HAP-1 (cell line): ENCODE measurements at places on chromosomes 2 and 18.

- DNase-seq: no peak
Observed at GRCh38 chr2:3678212-3678611, 20.2 kb downstream of the ALLC start.

DNA sequence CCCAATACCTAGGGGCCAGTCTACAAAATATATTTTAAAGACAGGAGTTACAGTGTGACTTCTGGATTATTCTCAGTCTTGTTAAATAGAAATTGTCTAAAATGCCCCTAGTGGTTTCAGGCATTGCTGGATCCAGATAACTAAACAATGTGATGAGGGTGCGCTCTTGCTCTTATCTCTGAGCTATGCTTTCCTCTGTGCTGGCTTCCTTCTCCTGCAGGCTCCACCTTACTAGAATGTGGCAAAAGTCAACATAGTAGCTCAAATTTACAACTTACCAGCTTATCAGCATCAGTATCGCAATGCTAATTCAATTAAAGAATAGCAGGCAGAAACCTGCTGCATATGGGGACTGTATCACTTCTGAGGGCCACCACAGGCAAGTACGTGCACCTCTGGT is 61.3 kb upstream of the RNU4ATAC start:
- no peak for DNase-seq

DNA sequence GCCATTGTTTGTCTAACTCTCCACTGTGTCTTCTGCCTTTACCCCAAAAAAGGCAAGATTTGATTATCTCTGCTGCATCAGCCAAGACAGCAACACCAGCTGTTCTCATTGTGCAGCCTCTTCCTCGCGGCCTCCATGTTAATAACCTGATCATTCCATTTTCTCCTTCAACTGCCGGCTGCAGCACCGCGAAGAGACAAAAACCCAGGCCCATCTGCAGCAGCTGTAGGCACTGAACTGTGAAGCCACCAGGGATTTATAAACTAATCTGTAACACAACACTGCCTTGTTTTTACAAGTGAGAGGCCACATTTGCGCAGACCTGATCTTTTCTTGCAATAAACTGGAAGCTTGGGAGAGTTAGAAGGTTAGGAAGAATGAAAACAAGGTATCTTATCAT is 147.8 kb downstream of the SATB2 start:
- DNase-seq: no peak

DNA sequence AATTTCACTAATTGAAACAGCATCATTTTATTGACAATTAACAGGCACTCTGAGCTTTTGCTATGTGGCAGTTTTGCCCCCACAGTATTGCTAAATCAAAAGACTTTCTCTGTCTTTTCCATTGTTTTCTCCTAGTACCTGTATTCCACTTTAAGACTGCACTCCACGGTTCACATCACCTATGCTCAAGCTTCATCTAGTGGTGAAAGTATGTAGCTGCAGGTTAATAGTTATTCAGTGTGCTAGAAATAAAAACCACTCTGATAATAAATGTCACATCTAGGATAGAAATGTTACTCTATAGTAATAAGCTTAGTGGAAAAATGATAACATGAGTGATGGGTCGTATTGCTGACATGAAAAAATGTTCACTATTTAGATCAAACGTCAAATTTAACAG is 24.6 kb downstream of the ARL6IP6 start:
- no peak for DNase-seq

- DNase-seq: no peak
Observed at GRCh38 chr2:24791452-24791851, 1.7 kb downstream of the PTRHD1 start.

GRCh38 chr2:70498054-70498453 is 55.6 kb downstream of the TGFA start:
- DNase-seq: no peak

- DNase-seq: no peak
Observed at GRCh38 chr2:157251932-157252331, 5.6 kb upstream of the GALNT5 start.

DNA sequence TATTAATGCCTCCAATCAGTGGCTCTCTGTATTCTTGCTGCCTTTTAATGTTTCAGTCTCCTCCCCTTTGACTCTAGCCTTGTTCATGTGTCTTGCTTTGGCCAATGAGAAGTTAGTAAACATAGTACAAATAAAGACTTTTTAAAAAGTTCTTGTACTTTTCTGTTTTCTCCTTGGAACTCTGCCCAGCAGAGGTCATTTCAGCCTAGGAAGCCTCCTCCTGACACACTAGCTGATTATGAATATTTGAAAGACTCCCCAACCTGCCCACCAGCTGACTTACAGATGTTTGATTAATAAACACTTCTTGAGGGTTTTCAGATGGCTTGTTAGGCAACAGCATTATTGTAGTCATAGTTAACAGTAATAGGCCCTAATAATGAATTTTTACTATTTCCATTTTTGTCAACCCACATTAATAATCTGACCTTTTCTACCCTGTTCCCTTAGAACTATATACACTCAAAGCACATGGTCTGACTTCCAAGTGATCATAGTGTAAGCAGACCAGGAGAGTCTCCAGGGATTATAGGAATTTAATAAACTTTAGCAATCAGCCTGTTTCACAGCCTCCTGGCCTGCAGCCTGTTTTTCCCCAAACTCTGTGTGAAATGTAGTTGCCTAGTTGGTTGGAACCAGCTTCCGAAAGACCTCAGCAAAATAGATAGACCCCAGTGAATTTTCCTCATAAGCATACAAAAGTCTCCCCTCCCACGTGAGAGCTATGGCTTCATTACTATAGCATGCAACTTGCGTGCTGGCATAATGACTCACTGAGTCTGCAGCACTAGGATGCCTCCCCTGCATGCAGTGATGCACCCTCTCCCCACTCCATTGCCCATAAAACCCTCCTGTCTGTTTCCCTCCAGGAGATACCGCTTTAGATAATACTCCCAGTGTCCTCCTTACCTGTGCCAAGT is 670.7 kb upstream of the ZNF804A start:
- DNase-seq: no peak

GRCh38 chr18:79934311-79935097 is 16.9 kb downstream of the SLC66A2 start:
- peak; percentile 34 for DNase-seq

DNA sequence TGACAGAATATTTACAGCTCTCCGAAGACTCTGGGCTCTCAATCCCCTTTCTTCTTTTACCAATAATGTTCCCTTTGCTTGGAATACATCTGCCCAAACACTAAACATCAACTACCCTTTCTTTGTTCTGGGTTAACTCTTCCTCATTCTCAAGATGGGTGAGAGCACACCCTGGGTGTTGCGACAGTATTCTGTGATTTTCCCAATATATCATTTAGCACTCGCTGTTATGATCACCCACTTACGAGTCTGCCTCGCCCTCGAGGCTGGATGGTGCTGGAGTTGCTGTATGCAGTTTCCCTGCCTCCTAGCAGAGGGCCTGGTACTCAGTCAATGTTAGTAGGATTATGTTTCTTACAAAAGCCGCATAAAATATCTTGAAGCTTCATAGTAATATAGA is 93.2 kb downstream of the SOCS6 start:
- DNase-seq: no peak

GRCh38 chr2:55862246-55862645 is 61.3 kb downstream of the EFEMP1 start:
- no peak for DNase-seq
